ENCODE measurements at places on chromosomes 13 and 19.

GRCh38 chr19:5463959-5464358 is 8.7 kb downstream of the ZNRF4 start:
- no peak for DNase-seq

DNA sequence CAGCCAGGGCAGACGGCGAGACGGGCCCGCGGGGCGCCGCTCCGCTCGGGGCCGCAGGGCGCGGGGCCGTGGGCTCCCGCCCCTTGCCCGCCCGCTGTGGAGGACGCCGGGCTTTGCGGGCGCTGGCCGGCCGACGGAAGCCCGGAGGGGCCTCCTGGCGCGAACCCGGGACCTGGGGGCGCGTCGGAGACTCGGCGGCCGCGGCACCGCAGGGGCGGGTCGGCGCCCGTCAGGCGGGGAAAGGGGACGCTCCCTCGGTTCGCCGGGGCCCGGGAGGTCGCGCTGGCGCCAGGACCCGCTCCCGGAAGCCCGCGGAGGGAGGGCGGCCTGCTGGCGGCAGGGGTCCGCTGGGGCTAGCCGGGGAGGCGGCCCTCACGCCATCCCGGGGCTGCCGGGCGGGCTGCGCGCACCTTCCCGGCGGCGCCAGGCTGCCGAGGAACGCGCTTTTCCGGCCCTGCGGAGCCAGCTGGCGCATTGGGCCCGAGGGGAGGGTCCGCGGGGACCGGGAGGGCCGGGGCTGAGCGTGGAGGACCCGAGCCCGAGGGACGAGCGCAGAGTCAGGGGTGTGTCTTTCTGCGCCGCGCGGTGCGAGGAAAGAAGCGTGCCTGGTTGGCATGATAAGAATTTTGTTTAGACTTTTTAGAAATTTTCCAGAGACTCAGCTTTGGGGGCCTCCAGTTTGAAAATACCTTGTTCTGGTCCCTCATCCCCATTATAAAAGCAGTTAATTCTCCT is 511 bp downstream of the GARRE1 start:
- DNase-seq = peak; percentile 39

- DNase-seq = no peak
Observed at GRCh38 chr13:35736876-35737275, 260.4 kb upstream of the MAB21L1 start.

DNA sequence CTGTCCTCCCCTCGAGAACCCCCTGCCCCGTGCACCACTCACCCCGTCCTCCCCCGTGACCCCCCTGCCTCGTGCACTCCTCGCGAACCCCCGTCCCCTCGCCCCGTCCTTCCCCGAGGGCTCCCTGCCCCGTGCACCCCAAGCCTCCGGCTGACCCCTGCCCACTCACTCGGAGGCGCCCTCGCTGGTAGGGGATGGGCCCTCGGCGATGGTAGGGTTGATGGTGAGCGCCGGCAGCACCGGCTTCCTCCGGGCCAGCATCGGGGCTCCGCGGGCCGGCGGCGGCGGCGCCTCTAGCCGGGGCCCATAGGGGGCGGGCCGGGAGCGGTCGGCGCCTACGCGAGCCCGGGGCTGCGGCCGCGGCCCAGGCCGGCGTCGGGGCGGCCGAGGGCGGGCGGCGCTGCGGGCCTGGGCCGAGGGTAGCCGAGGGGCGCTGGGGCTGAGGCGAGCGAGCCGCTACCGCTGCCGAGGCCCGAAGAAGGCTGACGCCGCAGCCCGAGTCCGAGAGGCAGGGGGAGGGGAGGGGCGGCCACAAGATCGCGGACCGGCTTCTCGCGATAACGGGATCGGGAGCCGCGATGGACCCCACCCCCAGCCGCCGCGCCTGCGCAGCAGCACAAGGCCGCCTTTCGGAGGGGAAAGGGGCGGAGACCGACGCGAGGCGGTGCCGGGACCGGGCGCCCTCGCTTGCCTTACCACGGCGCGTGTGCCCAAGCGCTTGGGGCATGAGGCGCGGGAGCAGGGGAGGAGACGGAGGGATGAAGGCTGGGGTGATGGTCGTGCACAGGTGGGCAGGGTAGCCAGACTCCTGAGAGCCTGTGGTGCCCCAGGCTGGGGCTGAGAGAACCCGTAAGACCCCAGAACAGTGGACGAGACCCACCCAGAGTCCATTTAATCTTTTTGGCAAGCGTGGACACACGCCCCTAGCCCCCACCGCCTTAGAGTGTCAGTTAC is at the start of gene MAP2K2:
MAP2K2 (minus strand) TSS at position 508 of the 954 bp plus-strand sequence; CDS start at position 261, 247 bp downstream.
- DNase-seq = peak; percentile 99

GRCh38 chr13:65112531-65112941 is 2117.6 kb downstream of the PCDH9 start:
- DNase-seq = no peak

DNA sequence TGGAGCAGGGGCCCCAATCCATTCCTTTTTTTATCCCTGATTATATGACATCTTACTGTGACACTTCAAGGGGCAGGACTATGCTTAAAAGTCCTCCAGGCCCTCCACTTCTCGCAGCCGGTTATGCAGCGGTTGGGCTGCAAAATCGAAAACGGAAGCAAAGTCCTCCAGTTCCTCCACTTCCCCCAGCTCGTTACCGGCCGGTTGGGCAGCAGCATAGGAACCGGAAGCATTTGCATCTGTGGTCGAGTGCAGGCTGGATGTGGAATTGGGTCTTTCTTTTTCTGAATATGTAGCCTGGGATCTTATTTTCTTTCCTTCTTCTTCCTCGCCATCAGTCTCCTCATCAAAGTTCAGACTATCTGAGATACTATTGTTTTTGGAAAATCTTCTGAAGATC is 46.1 kb downstream of the OXGR1 start:
- no peak for DNase-seq

DNA sequence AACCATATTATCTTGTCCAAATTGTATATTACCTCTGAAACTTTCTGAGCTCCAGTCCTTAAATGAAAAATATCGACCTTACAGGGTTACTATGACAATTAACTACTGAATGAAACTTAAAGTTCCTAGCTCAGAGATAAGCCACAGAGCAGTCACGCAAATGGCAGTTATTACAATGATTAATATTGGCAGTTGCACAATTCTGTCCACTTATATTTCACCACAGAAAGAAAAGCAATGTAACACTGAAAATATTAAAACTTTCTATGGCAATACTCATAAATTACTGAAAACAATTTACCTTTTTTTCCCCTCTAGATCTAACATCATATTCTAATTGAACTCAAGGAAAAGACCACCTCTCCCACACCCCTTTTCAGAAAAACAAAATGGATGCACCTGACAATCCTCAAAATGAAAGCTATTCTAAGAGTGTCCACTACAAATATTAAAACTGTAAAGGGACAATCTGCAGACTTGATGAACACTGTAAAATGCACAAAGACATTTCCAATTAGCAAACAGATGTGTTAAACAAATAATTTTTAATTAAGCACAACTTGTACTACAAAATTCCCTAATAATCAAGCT is 14.6 kb downstream of the LNX2 start:
- DNase-seq = no peak

- peak; percentile 39 for DNase-seq
Observed at GRCh38 chr19:31340042-31341025, 8.9 kb downstream of the TSHZ3 start.

GRCh38 chr19:46919324-46919723 is 58.5 kb downstream of the ARHGAP35 start:
- DNase-seq = no peak

DNA sequence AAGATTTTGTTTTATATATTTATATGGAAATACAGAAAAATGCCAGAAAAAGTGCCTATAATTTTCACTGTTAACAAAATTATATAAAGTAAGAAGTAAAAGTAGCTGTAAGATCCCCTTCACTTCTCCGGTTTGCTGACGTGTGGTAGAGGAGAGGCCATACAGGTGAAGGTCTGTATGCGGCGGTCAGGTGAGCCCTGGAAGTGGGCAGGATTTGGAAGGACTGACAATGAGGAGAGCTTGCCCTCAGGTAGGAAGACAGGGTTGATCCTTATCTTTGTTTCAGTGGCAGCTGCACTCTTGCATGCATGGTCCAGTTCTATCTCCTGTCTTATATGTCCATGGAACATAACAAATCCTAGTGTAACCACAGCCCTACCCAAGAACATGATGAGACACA is 16.9 kb upstream of the TFDP1 start:
- DNase-seq = no peak

GRCh38 chr13:49777746-49778614 is 14.5 kb downstream of the KPNA3 start:
- DNase-seq = no peak

DNA sequence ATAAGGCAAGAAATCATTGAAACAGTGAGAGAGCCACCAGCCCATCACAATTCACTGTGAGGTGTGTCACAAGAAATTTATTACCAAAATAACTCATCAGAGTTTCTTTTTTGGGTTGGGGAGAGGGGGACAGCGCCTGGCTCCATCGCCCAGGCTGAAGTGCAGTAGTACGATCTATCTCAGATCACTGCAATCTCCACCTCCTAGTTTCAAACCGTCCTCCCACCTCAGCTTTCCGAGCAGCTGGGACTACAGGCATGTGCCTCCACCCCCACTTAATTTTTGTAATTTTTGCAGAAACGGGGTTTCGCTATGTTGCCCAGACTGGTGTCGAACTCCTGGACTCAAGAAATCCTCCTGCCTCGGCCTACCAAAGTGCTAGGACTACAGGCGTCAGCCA is 3.6 kb downstream of the IFNL1 start:
- DNase-seq = no peak

DNA sequence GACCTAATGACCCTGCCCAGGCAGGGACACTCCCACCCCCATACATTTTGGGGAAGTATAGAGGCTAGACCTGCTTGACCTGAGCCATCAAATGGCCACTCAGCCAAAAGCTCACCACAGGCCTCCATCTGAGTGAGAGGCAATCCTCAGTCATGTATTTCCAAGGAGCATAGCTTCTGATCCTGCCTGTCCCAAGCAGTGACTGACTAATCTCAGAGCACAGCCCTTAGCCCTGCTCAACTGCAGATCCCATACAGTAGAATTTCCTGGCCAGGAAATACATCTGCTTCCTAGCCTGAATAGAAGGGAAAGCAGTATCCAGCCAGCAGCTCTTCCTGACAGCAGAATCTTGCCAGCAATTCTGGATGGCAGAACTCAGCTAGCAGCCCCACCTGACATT is 880.6 kb upstream of the GPC6 start:
- no peak for DNase-seq

DNA sequence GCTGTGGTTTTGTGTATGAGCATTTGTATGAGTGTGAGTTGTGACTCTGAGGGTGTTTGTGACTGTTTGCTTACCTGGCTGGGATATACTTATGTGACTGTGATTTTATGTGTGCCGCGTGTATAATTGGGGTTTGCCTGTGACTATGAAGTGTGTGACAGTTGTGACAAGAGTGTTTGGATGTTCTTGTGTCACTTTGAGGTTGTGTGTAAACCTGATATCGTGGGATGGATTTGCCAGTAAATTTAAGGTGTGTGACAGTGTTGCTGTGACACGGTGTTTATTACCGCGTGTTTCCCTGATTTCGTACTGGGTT is 442 bp downstream of the ZNF420 start:
- no peak for DNase-seq

- no peak for DNase-seq
Observed at GRCh38 chr13:23380534-23380933, 53.0 kb downstream of the SACS start.

GRCh38 chr13:32142956-32143375 is 111.4 kb downstream of the FRY start:
- DNase-seq = no peak

DNA sequence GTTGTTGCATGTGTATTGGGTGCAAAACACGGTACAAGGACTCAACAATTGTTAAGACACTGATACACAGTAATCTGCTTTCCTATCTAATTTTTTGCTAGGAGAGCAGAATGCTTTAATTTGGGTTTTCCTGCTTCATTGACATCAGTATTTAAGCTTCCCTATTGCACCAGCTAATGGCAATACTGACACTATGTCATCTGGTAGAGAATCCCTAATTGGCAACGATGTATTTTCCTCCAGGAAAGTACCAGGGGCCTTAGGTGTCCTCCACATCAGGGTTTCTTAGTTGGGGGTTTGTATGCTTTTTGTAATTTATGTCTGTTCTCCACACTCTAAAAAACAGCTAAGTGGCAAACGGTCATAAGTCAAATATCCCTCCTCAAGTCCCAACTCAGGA is 76.5 kb upstream of the FRY start:
- no peak for DNase-seq

GRCh38 chr13:57511603-57512002 is 119.9 kb upstream of the PCDH17 start:
- DNase-seq = no peak

- no peak for DNase-seq
Observed at GRCh38 chr19:35642798-35643254, 1.3 kb downstream of the ETV2 start.

All from naive thymus-derived CD4-positive, alpha-beta T cell (primary cell).